ENCODE measurements at places on chromosomes 5 and 9.

- DNase-seq: no peak
Measured at GRCh38 chr9:26524267-26524666, 368.3 kb downstream of the CAAP1 start.

DNA sequence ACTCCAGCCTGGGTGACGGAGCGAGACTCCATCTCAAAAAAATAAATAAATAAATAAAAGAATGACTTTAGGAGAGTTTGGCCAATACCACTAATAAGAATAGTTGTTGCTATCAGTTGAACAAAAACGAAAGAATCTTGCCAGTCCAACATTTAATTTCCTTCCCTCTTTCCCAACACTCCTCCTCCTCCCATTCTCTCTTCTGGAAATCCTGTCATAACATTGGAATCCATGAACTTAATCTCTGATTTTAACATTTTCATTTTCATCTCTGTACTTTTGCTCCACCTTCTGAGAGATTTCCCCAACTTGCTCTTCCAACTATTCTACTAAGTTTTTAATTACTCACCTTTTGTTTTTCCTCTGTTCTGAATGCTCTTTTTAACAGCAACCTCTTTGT lies 42.8 kb upstream of the CDK20 start:
- DNase-seq: no peak

DNA sequence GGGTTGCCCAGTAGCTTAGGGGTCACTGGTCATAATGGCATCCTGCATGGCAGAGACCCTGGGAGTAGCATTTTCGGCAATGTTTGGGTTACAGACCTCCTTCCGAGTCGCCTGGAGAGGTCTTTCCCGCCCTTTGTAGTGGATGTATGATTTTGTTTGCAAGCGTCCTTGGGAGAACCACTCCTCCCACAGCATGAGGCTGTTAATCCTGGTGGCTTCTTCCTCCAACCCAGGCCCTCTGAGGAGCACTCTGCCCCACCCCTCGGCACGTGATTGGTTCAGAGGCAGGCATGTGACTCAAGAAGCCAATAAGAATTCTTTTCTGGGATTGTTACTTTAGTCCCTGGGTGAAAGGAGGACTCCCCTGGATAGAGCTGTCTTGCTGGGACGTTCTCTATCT lies 30.2 kb upstream of the GRHPR start:
- DNase-seq: no peak

GRCh38 chr9:5909976-5910375 lies 19.3 kb downstream of the MLANA start:
- DNase-seq: no peak

GRCh38 chr5:7910738-7911428 lies 41.9 kb downstream of the MTRR start:
- DNase-seq: no peak

DNA sequence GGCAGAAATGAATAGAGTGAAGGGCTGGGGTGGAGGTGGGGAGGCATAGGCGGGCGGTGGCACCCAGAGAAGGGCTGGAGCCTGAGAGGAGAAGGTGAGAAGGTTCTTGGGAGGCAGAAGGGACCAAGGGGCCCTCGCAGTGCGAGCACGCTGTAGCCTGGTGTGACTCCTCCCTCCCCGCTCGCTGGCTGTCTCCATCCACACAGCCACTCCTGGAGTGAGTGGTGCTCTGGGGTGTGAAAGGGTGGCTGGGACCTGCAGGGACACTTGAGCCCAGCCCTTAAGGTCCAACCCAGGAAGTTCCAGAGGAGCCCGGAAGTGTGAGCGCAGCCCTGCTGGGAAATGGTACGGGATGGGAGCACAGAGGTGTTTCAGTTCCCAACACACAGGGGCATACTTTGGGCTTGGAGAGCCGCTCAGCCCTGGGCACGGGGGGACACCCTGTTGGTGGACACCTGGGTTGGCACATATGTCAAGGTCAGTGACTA lies 9.3 kb upstream of the SCGB3A1 start:
- DNase-seq: no peak

DNA sequence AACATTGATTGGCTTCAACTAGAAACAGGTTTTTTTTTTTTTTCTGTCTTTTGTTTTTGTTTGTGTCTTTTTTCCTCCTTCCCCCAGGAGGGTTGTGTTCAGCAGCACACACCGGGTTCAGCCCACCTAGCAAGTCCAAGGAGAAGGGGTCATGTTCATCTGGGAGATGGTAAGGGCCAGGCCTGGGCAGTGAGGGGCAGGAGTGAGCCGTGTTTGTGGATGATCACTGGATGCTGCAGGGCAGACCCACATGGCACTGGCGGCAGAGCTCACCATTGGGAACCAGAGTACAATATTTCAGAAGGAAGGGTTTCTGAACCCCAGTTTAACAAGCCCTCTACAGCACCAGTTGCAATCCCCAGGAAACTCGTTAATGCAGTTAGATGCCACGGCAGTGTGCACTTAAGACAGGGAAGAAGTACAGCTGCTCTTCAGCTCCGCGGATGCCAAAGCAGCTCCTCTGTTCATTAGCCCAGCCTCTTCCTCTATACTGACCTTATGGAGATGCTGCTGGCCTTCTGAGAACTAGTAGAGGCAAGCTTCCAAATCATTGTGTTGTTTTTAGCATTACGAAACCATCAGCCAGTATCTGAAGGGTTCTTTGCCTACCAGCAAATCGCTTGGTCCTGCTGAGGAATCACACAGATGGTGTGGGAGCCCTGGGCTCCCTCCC lies 508.2 kb upstream of the WWC1 start:
- DNase-seq: no peak

- DNase-seq: no peak
Measured at GRCh38 chr9:93013856-93014582, 44.5 kb upstream of the SUSD3 start.

DNA sequence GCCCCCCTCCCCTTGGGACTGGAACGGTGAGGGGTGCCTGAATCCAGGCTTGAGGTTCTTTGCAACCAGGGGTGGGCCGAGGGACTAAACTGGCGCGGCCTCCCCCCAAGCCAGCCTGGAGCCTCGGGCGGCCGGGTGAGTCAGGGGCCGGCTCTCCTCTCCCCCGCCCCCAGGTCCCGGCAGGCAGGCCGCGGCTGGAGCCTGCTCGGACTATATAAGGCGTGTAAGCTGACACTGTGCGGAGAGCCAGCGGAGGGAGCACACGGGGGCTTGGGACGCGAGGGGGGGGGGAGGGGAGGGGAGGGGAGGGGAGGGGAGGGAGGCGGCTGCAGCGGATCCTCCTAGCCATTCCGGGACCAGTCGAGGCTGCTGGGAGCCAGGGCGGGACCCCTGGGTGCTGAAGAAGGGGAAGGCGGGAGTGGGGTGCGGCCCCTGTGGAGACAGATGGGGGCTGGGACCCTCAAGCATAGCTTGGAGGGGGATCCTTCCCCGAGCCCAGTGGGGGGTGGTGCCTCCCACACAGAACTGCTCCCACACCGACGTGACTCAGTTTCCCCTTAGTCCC lies 595 bp downstream of the PDLIM7 start:
- DNase-seq: no peak

DNA sequence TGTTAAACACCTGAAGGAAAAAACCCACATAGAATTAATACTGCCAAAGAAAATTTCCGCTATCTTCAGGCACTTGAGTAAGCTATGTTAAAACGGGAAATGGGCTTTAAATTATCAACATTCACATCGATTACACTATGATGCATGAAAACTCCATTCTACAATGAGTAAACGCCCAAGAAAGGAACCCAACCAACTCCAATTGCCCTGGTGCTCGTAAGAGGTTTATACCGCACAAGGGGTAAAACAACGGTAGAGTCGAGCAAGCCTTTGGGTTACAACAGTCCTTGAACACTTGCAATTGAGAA lies 1.0 kb downstream of the AGTPBP1 start:
- DNase-seq: no peak

- DNase-seq: no peak
Measured at GRCh38 chr9:20144197-20144596, 355.4 kb upstream of the SLC24A2 start.

DNA sequence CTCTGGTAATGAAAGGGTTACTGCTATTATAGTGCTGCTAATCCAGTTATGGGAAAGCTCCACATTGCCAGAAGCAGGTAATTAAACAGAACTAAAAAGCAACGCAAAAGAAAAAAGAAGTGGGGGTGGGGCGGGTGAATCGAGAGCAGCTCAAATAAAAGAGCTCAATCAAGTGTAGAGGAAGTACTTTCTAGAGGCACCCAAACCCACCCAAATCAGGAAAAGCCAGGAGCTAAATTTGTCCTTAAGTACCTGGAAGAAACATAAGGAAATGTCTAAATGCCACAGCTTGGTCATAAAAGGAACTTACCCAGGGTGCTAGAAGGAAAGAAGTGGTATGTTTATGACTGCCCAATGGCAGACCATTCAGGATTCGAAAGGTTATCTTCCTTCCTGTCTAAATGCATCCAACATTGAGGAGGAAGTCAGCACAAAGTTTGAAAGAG lies 2.4 kb upstream of the RNF145 start:
- no peak for DNase-seq

GRCh38 chr9:21432672-21433425 lies 7.4 kb upstream of the IFNA1 start:
- no peak for DNase-seq

DNA sequence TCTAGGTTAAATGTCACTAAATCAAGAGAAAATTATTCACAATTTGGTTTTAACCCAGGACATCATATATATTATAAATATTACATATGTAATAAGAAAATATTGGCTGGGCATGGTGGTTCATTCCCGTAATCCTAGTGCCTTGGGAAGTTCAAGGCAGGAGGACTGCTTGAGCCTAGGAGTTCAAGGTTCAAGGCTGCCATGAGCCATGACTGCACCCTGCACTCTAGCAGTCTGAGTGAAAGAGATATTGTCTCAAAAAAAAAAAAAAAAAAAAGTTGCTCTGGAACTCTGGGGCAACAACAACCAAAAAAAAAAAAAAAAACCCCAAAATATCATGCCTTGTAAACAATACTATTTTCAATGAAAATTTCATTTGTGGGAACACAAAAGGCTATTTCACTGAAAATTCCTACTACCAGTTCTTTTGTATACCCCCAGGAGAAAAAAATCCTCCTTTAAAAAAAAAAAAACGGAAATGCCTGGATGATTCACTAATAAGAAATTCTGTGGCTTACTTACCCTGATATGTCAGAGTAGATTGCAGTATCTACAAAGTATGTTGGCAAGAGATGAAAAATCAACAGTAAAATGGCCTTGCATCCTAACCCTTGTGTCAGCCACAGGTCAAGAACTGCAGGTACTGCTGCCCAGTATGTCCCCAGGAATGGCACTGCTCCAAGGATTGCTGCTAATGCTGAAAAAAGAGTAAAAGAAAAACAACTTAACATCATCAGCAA lies 22.6 kb upstream of the CTNNAL1 start:
- no peak for DNase-seq
